ENCODE measurements at places on chromosomes 5 and 9.

DNA sequence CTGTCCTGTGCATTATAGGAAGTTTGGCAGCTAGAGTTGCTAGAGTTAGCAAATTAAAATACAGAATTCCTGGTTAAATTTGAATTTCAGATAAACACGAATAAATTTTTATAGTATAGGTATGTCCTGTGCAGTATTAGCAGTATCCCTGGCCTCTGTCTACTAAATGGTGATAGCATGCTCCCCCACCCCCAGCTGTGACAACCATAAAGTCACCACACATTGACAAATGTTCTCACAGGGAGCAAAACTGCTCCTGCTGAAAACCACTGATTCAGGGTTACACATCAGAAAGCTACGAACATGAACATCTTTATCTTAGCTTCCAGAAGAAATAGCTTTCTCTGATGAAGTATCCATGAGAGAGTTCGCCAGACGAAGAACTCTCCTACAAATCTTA, 91.8 kb upstream of the CCDC112 start:
- no peak for DNase-seq

- DNase-seq = peak; percentile 55
Measured at GRCh38 chr5:61330845-61331406, 1.1 kb upstream of the ZSWIM6 start.

DNA sequence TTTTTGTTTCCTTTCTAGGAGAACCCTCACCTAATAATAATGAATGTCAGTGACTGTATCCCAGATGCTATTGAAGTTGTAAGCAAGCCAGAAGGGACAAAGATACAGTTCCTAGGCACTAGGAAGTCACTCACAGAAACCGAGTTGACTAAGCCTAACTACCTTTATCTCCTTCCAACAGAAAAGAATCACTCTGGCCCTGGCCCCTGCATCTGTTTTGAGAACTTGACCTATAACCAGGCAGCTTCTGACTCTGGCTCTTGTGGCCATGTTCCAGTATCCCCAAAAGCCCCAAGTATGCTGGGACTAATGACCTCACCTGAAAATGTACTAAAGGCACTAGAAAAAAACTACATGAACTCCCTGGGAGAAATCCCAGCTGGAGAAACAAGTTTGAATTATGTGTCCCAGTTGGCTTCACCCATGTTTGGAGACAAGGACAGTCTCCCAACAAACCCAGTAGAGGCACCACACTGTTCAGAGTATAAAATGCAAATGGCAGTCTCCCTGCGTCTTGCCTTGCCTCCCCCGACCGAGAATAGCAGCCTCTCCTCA, 87.1 kb downstream of the OSMR start:
- DNase-seq = no peak

DNA sequence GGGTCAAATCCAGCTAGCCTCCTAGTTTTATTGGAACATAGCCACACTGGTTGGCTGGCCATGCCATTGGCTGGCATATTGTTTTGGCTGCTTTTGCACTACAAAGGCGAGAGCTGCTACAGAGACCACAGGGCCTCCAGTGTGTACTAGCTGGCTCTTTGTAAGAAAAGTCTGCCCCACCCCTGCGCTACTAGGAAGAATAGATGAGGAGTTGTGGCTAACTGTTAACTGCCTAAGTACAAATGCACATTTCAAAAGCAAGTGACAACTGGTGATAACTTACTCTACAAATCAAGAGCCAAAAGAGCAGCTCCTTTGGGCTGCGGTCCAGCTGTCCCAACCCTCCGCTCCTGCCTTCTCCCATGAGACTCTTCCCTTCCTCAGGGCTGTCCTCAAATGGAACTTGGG, 63.9 kb downstream of the SERINC5 start:
- DNase-seq = no peak

DNA sequence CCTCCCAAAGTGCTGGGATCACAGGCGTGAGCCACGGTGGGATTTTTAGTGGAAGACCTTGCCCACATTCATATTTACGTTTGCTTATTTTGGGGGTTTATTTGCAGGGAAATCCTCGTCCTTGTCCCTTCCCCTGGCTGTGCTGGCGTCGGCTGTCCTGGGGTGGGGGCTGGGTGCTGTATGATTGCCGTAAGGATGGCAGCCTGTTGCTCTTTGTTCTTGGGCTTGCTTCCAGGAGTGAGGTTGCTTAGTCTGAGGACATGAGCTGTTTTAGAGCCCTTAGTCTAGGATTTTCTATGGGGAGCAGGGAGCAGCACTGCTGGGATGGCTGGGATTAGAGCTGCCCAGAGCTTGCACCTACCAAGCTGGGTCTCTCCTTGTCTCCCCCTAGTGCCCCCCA, 85.8 kb upstream of the ASS1 start:
- DNase-seq = no peak

DNA sequence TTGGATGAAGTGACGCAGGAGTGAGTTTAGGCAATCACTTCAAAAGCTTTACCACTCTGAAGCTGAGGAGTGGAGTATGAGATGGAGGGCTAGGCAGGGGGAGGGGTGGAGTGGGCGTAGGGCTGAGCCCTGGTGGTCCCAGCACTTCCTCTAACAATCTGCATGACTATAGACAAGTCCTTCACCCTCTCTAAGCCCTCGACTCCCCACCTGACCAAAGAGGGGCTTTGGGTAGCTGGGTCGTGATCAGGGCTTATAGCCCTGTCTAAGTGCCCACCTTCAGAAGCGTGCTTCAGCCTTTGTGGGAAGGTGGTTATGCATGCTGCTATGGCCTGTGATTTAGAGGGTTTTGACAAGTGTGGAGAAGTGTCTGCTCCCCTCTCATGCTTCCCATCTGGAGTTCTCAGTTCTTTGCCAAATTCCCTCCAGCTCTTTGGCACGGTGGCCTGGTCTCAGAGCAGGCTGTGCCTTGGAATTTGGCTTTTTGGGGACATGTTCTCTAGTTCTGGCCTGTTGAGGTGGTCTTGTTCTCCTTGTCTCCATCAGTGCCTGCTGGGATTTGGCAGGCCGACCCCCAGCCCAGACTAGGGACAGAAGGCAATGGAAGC, 53.0 kb downstream of the ACTBL2 start:
- no peak for DNase-seq

- no peak for DNase-seq
Measured at GRCh38 chr5:4079831-4080230, 484.2 kb downstream of the IRX1 start.

DNA sequence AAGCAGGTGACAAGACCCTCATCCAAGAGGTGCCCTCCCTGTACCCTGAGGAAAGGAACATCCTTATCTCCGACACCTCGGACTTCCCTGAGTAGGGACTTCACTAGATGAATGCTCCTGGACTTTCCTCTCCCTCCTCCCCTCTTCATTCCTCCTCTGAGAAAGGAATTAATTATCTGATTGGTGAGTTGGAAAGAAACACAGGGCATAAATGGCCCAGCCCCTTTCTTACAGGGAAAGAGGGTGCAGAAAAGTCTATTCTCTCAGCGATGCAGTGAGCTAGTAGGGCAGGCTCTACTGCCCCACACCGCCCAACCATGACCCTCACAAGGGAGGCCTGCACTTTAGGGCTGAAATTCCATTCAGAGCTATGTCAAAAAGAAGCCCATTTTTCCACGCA, 87.5 kb downstream of the TTC39B start:
- DNase-seq = no peak

DNA sequence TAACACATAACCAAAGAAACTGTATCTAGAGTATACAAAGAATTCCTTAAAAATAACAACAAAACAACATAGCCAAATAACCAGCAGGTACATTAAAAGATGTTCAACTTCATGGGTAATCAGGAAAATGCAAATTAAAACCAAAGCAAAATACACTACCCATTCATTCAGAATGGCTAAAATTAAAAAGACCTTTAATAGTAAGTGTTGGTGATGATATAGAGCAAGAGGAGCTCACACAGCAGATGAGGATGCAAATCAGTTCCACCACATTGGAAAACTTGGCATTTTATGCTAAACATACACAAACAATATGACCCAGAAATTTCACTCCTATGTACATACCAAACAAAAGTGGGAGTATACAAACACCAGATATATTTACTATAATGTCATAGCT, 97.8 kb downstream of the DENND1A start:
- no peak for DNase-seq

- DNase-seq = no peak
Measured at GRCh38 chr5:136114414-136115125, 18.1 kb upstream of the SMAD5 start.

GRCh38 chr9:97508852-97509251, 7.4 kb downstream of the TMOD1 start:
- DNase-seq = no peak

DNA sequence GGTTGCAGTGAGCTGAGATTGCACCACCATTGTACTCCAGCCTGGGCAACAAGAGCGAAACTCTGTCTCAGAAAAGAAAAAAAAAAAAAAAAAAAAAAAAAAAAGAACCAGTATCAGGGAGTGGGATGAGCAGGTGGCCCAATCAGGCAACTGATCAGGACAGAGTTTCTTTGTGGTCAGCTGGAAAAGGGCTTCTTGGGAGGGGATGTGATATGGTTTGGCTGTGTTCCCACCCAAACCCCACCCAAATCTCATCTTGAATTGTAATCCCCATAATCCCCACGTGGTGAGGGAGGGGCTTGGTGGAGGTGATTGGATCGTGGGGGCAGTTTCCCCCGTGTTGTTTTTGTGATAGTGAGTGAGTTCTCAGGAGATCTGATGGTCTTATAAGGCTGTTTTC, 4.7 kb upstream of the GCNT1 start:
- DNase-seq = no peak

- no peak for DNase-seq
Measured at GRCh38 chr9:120387257-120388002, 192.5 kb downstream of the CDK5RAP2 start.

DNA sequence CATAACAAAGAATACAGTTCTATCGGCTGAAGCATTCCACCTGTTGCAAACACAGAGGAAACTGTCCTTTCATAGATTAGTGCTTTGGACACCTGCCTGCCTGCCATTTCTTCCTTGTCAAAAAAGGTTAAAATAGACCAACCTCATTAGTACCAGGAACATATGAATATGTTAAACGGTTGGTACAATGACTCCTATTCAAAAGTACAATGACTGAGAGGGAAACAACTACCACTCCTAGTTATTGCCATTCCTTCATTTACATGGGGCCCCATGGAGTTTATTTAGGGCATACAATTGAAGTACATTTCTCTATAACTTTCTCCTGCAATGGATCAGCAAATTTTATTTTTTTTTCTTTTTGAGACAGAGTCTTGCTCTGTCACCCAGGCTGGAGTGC, 77.4 kb upstream of the PIP5K1B start:
- no peak for DNase-seq

GRCh38 chr5:124157320-124157719, 589.1 kb downstream of the ZNF608 start:
- no peak for DNase-seq

DNA sequence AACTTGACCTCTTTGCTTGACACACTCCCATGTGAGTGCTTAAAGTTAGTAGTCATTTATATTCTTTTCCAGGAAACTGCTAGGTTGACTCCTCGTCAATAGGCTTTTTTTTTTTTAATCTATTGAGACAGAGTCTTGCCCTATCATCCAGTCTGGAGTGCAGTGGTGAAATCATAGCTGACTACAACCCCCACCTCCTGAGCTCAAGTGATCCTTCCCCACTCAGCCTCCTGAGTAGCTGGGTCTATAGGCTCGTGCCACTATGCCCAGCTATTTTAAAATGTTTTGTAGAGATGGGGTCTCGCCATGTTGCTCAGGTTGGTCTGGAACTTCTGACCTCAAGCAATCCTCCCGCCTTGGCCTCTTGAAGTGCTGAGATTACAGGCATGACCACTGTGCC, 34.9 kb downstream of the DMRT1 start:
- DNase-seq = no peak

- no peak for DNase-seq
Measured at GRCh38 chr5:951940-952596, 56.5 kb upstream of the NKD2 start.

DNA sequence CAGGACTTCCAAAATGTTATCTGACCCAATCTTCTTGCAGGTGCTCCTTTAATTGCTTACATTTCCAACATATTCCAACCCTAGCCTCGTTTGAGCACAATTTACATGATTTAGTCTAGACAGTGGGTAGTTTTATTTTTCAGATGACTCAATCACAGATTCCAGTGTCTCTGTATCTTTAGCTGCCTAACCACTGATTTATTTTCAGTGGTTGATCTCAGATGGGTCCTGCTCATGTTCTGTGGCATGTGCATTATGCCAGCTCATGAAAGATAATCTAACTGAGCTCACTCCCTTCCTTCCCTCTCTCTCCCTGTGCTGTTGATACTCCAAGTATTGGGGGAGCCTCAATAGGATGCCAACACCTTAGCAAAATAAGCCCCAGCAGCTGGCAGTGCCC, 106.1 kb upstream of the ICE1 start:
- DNase-seq = no peak

DNA sequence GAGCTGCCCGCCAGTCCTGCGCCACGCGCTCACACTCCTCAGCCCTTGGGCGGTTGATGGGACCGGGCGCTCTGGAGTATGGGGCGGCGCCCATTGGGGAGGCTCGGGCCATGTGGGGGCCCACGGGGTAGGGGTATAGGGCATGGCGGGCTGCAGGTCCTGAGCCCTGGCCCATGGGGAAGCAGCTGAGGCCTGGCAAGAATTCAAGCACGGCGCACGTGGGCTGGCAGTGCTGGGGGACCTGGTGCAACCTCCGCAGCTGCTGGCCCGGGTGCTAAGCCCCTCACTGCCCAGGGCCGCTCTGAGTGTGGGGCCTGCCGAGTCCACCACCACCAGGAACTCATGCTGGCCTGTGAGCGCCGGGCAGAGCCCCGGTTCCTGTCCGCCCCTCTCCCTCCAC, 229.6 kb upstream of the ZNF608 start:
- no peak for DNase-seq

- DNase-seq = no peak
Measured at GRCh38 chr5:69512740-69513260, 20.2 kb downstream of the OCLN start.

DNA sequence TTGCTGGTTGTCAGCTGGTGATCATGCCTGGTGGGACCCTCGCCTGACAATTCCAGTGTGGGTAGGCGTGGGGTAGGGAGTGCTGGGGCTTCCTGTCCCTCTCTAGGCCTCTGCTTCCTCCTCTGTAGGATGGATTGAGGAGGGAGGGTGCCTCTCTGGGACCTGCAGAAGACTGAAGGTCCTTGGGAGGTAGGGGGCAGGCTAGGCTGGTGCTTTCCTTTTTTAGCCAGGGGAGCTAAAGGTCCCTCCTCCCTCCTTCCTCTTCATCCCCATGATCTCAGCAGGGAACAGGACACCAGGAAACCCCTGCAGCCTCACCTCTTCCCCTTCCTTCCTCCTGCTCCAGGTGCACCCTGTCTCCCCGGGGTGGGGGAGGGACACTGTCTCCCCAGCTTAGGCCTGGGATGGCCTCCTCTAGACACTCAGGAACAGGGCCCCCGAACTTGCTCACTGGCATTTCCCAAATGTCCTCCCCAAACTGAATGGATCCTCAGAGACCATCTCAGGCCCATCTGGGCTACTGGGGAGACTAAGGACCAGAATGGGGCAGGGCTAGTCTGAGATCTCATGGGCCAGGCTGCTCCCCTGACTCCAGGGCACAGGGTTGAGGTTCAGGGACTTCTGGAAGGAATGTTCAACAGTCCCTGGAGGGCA, 8.4 kb downstream of the SH2D3C start:
- no peak for DNase-seq
